Right hindlimb (tissue), 1 donor: ENCODE measurements at places on chromosomes 6 and 20.
A peak's percentile ranks its signal among the peaks of the same experiment; 100 is the strongest.

DNA sequence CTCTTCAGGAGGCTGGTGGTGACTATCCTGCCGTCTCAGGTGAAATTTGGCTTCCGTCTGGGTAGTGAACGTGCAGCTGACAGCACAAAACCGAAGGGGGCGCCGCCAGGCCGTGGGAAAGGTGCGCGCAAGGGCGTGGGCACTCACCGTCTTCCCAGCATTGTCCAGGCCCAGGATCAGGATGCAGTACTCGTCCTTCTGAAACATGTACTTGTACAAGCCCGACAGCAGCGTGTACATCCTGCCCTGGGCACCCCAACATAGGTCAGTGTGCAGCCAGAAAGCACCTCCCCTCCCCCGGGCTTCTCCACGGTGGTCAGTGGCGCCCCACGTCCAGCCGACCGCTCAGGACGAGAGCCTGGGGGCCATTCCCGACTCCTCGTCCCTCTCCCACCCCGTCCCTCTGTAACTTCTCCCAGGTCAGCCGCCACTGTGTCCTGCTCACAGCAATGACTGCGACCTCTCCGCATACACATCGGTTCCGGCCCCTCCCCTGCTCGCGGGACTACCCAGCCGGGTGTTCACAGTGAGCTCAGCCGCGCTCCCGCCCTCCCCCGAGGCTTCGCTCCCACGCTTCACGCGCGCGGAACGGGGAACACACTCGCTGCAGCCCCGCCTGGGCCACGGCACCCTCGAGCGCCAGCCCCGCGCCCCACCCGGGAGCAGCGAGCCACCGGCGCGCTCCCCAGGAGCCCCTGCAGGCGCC is 771 bp downstream of the ARFRP1 start:
- DNase-seq = peak; percentile 59

- DNase-seq = no peak
These were observed 38.0 kb downstream of the PKHD1 start for GRCh38 chr6:52049252-52050050.

- peak; percentile 35 for DNase-seq
These were observed 84.9 kb upstream of the TGM3 start for GRCh38 chr20:2210646-2211552.

GRCh38 chr20:46691196-46691595 is 2.0 kb upstream of the TP53RK start:
- DNase-seq = no peak

- DNase-seq = peak; percentile 76
These were observed at the start of gene ITPA for GRCh38 chr20:3209257-3209945. Gene ITPA, plus strand, starts transcription at chr20:3209498. Its CDS starts 54 bp downstream, at chr20:3209552.

- DNase-seq = no peak
These were observed 31.0 kb downstream of the E2F3 start for GRCh38 chr6:20432692-20433091.

DNA sequence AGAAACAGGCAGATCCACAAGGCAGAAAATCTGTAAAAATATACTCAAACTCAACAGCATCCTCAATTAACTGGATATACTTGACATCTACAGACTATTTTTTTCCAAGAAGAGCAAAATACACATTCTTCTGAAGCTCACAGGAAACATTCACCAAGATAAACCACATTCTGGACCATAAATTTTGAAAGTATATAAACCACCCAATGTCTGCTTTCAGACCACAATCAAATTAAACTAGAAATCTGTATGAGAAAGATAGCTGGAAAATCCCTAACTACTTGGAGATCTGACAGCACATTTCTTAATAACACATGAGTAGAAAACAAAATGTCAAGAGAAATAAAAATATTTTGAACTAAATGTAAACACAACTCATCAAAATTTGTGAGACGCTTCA is 195.5 kb downstream of the ERMARD start:
- no peak for DNase-seq

DNA sequence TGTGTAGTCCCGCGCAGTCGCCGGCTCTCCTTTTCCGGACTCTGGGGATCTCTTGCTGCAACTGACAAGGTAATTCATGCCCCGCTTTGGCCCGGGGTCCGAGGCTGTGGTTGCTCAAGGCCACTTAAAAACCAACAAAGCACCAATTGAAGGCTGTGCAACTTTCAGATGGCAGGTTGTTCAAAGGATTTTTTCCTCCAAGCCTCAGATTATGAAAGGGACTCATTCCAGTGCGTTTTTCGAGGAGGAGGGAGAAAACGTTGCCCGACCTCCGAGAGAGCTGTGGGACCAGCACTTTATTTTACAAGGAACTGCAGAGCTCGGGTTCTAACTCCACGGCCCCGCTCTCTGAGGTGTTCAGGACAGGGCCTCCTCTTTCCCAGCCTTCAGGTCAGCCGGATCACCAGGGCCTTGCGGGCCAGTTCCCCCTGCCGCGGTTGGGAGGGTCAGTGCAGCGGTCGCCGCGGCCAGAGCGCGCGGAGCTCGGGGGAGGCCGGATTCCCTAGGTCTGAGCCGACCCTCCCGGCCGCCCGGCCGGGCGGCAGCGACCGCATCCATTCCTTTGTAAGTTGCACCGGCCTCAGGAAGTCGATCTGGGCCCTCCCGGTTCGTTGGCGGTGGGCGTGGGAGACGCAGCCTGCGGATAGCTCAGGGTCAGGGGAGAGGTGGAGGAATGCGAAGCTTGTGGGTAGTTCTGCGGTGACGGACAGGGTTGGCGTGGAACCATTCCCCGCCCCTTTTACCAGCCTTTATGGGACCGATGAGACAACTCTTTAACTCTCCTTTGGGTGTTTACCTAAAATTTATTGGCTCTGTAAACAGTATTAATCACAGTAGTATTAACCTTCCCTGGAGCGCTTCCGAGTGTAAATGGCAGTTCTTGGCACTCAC is 1.6 kb downstream of the UTRN start:
- DNase-seq = peak; percentile 80

DNA sequence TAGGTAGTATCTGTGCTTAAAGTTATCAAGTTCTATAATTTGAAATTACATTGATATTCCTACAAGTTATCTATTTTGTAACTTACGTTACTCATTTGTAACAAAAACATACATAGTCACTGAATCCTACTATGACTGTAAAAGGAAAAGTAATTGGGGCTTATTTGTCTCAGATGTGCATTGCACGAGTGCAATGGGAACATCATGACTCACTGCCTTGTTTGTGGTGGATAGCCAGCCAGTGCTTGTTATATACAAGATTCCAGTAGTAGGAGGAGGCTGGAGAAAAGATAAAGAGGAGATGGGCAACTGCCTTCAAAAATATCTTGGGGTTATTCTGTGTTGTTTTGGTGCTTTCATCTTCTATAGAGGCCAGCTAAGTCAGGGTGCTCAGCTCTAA is 164.1 kb downstream of the RNF144B start:
- no peak for DNase-seq

DNA sequence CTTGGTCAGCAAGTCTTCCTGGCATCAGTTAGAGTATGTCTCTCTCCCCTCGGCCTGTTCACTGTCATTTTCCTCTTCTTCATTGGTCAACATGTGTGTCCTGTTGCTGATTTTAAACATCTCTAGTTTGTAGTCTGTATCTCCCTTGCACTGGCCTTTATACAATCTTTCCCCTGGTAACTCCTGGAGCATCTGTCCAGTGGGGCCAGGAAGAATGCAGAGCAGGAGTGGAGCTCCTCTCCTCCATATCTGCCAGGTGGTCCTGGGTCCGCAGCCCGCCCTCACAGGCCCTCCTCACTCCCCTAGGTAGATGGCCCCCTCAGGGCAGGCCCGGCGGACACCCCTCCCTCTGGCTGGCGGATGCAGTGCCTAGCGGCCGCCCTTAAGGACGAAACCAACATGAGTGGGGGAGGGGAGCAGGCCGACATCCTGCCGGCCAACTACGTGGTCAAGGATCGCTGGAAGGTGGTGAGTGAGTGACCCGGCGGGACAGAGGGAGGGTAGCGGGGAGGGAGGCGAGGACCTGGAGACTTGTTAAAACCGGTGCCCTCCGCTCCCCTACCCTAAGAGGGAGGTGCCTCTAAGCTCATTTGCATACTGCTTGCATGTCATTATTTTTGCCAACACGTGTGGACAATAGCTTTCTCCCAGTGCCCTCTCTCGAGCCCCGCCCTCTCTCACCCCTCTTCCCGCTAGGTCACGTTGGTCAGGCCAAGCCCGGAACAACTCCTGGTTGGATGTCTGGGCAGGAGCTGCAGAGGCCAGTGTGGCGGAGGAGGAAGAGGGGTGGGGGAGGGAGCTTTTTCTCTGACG is 3.2 kb downstream of the TTBK1 start:
- DNase-seq = no peak

DNA sequence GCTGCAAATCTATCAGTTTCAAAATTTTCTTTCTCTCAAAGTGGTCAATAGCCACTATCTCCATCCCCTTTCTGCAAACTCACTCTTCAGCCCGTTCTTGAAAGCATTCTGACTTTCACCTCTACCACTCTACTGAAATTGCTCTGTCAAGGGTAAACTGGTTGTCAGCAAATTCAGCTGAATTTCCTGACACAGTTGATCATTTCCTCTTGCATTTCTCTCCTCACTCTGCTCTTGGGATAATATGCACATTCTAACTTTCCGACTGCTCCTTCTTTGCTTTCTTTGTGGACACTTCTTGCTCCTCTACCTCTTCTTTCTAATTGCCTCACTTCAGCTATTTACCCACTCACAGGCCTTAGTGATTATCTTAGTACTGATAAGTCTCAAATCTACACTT is 73.7 kb upstream of the TINAG start:
- DNase-seq = no peak

DNA sequence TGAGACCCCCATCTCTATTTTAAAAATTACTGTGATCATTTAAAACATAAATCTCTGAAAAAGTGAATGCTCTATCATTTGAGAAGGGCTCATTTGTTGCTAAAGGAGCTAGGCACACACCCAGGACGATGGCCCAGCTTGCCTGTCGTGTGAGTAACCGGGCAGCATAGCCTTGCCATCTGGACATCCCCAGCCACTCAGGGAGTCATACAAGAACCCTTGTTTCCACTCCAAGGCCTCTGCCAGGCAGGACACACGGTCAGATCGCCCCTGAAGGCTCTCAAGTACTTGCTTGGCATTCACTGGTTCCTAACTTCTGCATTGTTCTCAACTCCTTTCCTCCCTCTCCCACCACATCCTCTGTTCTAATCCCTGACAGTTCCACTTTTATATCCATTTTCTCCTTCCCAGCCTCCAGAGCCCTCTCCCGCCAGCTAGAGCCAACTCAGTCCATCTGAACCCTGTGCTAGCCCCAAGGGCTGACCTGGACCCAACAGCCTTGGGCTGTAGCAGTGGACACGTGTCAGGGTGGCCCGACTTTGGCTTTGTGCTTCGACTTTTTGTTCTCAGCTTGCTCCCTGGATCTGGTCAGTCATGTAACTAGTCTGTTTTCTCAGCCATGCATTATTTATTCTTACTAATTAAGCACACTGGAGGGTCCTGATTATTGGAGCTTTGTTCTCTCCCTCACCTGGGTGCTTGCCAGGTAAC is 15.7 kb upstream of the EZR start:
- no peak for DNase-seq

DNA sequence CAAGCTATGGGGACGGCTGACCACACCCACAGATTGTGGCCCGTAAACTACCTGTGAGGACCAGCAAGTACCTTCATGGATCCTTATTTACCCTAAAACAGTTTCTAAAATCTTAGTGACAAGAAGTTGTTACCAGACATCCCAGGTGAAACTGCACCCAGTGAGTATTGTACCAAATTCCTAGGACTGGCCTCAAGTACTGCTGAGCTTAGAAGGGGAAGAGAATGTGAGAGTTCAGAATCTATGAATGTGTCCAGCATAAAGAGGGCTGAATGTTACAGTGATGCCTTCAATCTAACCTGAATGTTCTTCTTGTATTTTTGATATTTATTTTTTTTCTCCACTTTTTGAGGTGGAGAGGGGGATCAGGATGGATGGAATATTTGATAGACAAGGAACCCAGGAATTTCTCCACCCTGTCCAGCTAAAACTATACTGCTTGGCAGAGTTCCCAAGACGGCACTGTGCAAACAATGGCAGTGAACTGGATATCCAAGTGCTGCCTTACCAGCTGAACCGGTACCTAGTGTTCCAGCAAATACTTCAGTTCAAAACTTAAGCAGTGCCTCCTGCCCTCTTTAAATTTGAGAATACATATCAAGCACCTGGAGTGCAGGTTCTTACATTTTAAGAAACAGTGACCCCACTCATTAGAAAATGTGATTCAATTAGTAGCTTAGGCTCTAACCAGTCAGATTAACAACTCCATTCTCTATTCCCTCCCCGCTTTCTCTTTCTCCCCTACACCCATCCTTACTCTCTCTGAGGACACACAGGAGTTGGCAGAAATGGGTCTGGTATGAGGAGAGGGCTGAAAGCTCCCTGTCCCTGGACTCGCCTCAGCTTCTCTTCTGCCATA is 427.3 kb upstream of the FLRT3 start:
- DNase-seq = no peak

DNA sequence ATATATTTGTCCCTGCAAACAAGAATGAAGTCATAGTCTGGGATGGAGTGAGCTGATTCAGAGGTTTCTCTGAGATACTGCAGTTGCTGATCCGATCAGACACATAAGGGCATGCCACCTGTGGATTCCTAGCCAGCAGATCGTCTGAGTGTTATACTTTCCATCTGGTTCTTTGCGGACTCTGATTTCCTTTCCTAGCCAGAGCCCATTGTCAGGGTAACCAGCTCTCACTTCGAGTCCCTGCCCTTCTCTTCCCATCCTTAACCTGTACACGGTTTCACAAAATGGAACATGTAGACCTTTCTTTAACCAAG is 100.9 kb downstream of the TMEM200A start:
- no peak for DNase-seq

GRCh38 chr6:134478764-134479399 is 161.0 kb upstream of the SGK1 start:
- no peak for DNase-seq

DNA sequence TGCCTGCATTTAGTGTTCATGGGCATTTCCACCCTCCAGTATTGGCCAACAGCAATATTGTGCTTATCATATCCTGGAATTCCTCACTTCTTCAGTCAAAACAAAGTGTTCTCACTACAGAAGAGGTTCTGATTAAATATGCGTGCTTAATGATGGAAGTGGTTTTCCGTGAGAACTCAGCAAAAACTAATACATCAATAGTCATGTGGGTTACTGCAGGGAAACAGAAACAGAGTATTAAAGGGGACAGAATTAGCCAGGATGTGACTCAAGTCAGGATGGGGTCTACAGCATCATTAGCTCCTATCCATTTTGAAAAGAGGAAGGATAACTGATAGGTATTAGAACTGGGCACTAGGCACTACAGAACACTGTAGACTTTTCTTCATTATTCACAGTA is 384.6 kb downstream of the CDKAL1 start:
- DNase-seq = no peak

GRCh38 chr6:99330159-99330558 is 19.3 kb downstream of the FAXC start:
- no peak for DNase-seq

- DNase-seq = no peak
These were observed 34.7 kb downstream of the FAM184A start for GRCh38 chr6:119043783-119044182.

GRCh38 chr6:112215488-112216284 is 38.7 kb downstream of the LAMA4 start:
- DNase-seq = peak; percentile 49
